ENCODE measurements at places on chromosomes 16 and 17.

DNA sequence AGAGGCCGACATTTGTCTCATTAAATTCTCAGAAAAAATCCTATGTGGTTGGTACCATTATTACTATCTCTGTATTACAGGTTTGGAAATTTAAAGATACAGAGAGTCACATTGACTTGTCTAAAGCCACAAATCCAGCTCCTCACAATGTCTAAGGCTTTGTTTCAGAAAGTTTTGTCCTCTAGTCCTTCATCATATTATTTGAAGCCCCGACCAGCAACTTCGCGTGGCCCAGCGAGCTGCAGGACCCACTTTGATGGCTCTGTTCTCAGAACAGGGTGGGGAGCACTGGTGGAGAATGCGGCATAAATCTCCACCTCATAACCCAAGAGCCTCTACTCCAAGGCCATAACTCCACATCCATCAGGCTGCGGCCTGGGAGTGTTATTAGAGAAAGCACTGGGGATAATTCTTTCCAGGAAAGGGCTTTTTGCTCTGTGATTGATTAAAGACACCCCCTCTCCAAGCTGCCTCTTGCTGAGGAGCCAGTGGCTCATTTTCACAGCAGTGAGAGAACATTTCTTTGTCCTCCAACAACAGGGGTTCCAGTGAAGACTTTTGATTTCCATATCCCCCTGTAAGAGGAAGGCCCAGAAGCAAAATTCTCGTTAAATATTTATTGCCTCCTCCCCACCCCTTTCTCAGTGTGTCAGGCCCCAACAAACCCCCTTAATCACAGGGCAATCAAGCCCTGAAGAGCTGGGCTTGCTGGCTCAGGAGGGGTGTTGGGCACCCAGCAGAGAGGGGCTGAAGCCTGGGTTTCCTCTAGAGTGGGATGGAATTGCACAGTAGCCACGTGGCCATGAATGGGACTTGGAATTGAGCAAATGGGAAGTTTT lies 113.7 kb upstream of the CDH11 start:
- no peak for DNase-seq

DNA sequence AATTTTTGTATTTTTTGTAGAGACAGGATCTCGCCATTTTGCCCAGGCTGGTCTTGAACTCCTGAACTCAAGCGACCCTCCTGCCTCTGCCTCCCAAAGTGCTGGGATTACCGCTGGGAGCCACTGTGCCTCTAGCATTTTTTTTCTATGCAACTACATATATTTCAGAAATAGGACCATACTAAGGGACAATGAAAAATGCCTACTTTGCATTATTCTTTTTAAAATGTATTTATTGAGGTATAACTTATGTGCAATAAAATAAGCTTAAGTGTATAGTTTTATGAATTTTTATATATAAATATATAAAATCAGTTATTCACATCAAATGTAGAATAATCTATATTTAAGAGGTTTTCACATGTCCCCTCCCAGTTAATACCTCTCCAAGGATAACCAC lies 38.1 kb downstream of the KATNIP start:
- DNase-seq, result no peak

DNA sequence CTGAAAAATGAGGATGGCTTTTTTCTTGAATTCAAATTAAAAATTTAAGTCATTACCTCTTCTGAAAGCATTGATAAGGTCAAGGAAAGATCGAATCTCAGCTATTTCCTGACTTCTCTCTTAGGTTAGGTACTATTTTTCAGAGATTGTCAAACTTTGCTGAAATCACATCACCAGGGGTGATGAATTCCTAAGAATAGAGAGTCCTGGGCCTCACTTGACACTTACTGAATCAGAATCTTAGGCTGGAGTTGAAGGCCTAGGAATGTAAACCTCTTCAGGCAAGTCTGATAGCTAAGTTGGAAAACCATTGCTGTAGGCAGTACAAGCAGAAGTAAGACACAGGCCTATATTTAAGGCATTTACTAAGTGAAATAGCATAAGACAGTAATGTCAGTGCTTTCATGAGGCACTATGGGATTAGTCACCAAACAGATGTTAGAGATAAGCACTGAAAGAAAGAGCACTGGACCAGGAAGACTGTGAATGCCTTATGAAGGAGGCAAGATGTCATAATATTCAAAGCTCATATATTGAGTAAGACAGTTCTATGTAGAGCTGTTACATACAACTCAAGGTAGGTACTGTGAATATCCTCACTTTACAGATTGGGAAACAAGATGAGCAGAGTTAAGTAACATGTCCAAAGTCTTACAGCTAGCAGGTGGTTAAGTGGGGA lies 21.5 kb downstream of the DCAF7 start:
- no peak for DNase-seq

GRCh38 chr16:48452991-48453760 lies 68.0 kb upstream of the SIAH1 start:
- no peak for DNase-seq

- DNase-seq, result no peak
These were observed 584.9 kb downstream of the CDH13 start for GRCh38 chr16:83211711-83212110.

DNA sequence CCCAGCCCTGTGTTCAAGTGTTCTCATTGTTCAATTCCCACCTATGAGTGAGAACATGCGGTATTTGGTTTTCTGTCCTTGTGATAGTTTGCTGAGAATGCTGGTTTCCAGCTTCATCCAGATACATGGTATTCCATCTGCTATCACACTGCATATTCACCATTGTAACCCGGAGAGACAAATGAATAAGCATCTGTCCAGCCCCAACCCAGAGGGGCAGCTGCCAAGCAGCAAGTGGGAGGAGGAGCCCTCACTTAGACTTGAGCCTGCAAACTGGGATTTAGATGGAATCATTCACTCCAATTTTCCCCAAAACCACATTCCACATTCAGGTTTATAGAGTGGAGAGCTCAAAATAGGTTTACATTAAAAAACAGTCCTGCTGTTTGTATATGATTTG lies 41.6 kb downstream of the SHISA6 start:
- no peak for DNase-seq

- no peak for DNase-seq
These were observed 47.0 kb downstream of the BCAS3 start for GRCh38 chr17:60724647-60725046.

- no peak for DNase-seq
These were observed 74.0 kb downstream of the TANC2 start for GRCh38 chr17:63039899-63040602.

DNA sequence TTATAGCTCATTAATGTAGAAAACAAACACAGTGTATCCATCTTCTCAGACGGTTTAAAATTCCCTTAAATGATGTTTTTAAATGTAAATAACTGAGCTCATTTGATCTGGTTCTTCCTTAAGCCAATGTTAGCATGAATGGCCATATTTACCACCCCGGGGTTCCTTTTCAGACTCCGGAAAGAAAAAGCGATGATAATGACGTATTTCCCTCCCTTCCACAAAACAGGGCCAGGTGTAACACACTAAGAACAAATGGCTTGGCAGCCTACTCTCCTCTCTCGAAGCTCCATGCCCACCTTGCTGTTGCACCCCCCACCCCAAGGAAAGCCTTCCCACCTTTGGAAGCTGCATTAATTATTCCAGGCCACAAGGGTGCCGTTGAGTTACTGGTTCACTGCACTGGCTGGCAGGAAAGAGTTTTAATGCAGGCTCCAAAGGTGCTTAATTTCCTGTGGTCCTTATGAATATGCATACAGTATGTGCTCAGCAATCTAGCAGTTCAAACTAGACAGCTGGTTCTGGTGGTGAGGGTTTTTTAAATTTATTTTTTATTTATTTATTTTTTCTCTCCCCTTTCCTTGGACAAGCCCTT lies 378.9 kb downstream of the WWOX start:
- no peak for DNase-seq

GRCh38 chr16:22670044-22670536 lies 143.9 kb upstream of the HS3ST2 start:
- DNase-seq, result no peak

GRCh38 chr17:36123431-36123830 lies 19.8 kb downstream of the CCL4 start:
- no peak for DNase-seq

GRCh38 chr16:76959166-76959565 lies 231.8 kb upstream of the MON1B start:
- DNase-seq, result no peak

DNA sequence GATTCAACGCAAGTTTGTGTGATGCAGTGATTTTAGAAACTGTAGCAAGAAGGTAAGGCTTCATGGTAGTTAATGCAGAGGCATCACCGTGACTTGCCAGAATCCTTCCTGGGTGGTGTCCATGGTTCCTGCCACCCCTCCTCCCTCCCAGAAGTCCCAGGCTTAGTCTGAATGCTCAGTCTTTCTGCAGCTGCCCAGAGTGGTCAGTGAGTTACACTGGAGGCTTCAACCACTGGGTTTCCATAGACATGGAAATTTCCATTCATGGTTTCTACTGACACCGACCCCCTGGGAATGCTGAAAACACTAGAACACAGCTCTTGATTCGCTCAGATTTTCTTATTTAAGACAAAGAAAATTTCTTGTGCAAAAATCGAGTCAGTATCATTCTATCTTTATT lies 159.4 kb upstream of the HSBP1 start:
- no peak for DNase-seq

GRCh38 chr16:48393485-48394354 lies 8.5 kb upstream of the SIAH1 start:
- DNase-seq, result no peak

GRCh38 chr17:61928101-61928436 lies 287 bp upstream of the INTS2 start:
- no peak for DNase-seq

DNA sequence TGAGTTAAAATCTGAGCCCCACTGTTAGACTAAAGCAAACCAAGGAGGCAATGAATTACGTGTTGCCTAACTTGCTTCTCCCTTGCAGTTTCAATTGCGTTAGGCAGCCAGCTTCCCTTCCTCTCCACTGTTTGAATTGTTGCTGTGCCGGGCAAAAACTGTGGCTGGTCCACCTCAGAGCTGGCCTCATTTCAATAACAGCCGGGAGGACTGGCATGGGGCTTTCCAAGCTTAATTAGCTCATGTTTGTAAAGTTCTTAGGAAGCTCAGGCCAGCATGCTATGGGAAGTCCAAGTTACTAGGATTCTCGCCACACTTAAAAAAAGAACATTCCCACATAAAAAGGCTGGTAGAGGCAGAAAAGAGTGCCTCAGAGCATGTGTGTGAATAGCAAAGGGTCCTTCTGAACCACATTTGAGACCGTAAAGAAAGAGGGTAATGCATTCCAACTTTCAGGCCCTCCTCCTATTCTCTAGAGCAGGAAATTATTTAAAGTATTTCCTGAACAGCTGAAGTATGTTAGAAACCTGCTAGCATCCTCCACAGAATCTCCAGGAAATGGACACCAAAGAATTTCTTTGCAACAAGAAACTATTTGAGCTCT lies 79.0 kb upstream of the SMURF2 start:
- DNase-seq, result no peak

DNA sequence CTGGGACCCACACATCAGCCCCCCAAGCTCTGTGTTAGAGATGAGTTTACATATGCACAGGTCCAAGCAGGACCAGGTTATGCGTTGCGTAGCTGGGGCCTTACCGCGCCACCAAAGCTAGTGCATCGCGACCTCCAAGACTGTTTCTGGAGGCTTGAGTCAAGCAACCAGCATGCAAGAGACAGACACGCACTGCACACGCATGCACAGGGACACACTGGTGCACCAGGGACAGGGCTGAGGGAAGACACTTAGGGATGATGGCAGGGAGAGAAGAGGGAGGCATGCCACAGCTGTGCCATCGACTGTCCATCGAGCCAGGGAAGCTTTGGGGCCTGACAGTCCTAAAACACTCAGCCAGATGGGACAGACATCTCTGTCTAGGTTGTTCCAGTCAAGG lies 72.8 kb downstream of the MYH11 start:
- no peak for DNase-seq

DNA sequence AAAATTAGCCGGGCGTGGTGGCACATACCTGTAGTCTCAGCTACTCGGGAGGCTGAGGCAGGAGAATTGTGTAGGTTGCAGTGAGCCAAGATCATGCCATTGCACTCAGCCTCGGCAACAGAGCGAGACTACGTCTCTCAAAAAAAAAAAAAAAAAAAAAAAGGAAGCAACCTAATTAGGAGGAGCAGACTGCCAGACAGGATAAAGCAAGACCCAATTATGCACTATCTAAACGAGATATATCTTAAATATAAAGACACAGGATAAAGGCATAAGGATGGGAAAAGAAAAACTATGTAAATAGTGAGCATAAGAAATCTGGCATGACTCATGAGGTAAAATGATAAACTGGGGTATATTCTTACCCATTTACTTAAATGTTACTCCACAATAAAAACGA lies 4.9 kb downstream of the TXNDC11 start:
- DNase-seq, result no peak

DNA sequence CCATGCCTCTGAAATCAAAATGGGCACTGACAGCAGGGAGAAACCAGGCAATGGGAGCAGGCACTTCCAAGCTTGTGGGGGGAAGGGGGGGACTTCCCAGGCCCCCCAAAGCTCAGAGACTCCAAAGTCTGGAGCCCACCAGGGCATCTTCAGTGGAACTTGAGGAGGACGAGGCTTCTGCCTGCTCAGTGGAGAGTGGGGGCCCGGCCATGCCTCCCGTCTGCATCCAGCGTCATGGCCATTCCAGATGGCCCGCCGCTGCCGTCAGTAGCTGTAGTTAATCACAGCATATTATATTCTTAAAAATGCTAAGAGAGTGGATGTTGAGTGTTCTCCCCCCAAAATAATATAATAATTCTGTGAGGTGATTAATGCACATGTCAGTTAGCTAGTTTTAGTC lies 315.2 kb downstream of the KCNJ2 start:
- DNase-seq, result no peak

- DNase-seq, result no peak
These were observed 375 bp upstream of the KRT32 start for GRCh38 chr17:41467561-41467960.

- DNase-seq, result no peak
These were observed 52.8 kb downstream of the SOX9 start for GRCh38 chr17:72173499-72174116.

All from renal cortex interstitium (tissue), 15 donors.